ENCODE measurements at places on chromosomes 16 and 17. TPM values are rescaled to one million over a fixed set of nuclear protein-coding genes. Genes with fewer than 3 reads are reported as not detected.

GRCh38 chr16:85491798-85492294 is 121.3 kb upstream of the GSE1 start:
- peaks cover 22% of the 10 kb centered on the region for H3K4me1 ChIP-seq
- H3K27me3 ChIP-seq, result no peaks in the 10 kb centered on the region
- DNase-seq, result no peak
- no peaks in the 10 kb centered on the region for H3K36me3 ChIP-seq
- peak overlapping the region; percentile 34 for H3K27ac ChIP-seq

DNA sequence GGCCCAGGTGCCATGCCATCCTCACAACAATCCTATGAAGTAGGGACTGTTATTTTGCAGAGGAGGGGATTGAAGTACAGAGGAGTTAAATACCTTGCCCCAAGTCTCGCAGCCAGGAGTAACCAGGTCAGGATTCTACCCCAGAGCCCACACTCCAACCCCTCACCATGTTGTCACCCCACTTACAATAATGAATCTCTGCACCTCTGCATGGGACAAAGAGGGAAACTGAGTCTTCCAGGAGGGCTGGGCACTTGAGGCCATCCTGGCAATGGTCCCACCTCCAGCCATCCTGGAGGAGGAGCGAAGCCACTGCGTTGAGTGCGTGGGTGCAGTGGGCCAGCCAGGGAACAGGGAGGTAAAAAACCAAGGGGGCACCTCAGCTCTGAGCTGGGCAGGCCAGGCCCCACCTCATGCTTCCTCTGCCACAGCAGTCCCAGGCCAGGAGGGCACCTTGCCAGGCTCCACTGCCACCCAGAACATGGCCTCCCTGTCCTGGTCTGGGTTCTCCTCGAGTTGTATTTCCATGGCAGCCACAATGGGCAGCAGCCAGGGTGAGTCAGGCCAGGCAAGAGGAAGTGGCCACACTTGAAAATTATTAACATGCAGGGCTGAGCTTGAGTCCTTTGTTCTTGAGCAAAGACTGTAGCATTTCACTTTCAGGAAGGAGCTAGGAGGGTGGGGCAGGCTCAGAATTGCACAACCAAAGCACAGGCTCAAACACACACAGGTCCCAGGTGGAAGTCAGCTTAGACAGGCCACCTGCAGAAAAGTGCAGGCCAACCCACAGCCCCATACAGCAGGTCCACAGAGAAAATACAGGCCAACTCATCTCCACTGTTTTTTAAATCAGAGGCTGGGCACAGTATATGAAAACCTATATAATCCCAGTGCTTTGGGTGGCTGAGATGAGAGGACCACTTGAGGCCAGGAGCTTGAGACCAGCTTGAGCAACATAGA is 52.1 kb downstream of the CUEDC1 start:
- peak; percentile 93 for DNase-seq
- H3K4me3 ChIP-seq, result no peak overlapping the region
- no peaks in the 10 kb centered on the region for H3K27me3 ChIP-seq
- H3K27ac ChIP-seq, result peak overlapping the region; percentile 98
- H3K4me1 ChIP-seq, result peaks cover 99% of the 10 kb centered on the region
- H3K36me3 ChIP-seq, result no peaks in the 10 kb centered on the region

DNA sequence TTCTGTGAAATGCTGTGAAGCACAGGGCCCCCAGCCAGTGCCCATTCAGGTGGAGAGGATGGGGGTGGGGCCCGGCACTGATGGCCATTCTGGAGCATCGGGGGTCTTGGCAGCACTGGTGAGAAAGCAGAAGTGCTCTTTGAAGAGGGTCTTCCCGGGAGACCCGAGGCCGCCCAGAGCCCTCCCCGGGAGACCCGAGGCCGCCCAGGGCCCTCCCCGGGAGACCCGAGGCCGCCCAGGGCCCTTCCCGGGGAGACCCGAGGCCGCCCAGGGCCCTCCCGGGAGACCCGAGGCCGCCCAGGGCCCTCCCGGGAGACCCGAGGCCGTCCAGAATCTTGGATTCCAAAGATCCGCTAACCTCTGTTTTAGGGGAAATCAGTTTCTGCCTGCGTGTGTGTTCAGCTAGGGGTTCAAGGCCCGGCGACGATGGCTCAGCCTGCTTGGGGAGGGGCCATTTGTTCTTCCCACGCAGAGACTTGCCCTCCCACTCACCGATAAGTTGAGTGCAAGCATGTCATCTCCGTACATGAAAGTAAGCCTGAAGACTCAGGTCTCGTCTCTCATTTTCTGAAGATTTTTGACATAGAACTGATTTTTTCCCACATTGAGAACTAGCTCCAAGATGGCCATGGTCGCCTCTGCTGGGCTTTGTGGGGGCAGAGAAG is 35.2 kb upstream of the CAPN15 start:
- no peak overlapping the region for H3K4me3 ChIP-seq
- H3K4me1 ChIP-seq, result no peaks in the 10 kb centered on the region
- no peaks in the 10 kb centered on the region for H3K27me3 ChIP-seq
- no peak for DNase-seq

The PDILT gene
- not detected for total RNA-seq

- H3K36me3 ChIP-seq, result peaks cover 86% of the 10 kb centered on the region
- H3K27ac ChIP-seq, result no peak overlapping the region
- H3K27me3 ChIP-seq, result no peaks in the 10 kb centered on the region
- no peak overlapping the region for H3K4me3 ChIP-seq
- peaks cover 42% of the 10 kb centered on the region for H3K4me1 ChIP-seq
These were observed 80.1 kb downstream of the ABCC6 start for GRCh38 chr16:16143038-16143763.

GRCh38 chr17:47810200-47810821 is 11.3 kb downstream of the OSBPL7 start:
- peaks cover 77% of the 10 kb centered on the region for H3K36me3 ChIP-seq
- H3K27me3 ChIP-seq, result no peaks in the 10 kb centered on the region
- H3K4me1 ChIP-seq, result peaks cover 16% of the 10 kb centered on the region
- DNase-seq, result no peak

DNA sequence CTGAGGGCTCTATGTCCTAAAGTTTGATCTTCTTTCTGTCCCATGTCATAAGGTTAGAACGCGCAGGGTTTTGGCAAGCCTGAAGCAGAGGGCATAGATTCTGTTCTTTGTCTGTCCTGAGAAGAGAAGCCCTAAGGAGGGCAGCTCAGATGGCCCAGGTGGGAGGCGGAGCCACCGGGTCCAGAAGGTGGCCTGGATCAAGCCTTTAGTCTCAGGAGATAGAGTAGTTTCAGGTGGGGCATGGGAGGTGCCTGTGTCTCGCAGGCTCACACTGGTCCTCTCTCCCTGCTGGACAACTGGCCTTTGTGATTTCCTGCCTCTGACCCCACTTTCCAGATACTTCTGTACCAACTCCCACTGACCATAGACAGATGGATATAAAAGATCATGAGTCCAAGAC is 44.2 kb upstream of the DNAJA2 start:
- H3K36me3 ChIP-seq, result no peaks in the 10 kb centered on the region
- H3K27ac ChIP-seq, result no peak overlapping the region
- no peaks in the 10 kb centered on the region for H3K4me1 ChIP-seq
- H3K27me3 ChIP-seq, result no peaks in the 10 kb centered on the region
- DNase-seq, result no peak

The ADCY9 gene
- 40.7 TPM for total RNA-seq

The EVPLL gene
- not detected for total RNA-seq

DNA sequence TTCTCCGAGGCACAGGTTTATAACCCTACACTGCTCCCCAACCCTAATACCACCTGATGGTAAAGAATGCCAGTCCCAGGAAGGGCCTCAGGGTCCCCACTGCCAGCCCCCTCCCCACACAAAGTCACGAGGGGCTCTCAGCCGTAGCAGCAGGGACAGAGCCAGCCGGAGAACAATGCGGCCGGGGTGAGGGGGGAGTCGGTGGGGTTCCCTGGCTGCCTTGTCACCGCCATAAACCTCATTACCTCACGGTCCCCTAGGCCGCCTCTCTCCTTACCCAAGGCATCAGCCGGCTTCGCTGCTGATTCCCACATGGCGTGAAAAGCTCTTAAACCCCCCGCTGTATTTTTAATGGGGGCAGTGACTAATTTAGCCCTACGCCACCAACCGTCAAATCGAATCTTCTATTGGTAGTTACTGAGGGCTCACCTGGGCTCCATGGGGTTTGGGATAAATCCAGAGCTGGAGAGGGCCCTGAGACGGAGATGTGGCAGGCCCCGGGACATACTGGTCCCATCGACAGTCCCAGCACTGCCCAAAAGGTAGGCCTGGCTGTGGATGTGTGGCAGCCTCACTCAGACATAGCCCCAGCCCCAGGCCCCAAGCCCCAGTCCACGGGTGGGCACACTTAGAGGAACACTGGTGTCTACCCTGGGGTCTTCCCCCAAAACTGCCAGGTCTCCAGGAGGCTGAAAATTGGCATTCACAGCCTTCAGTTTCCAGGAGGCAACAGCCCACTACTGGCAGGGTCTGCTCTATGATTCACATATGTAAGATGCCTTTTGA is 115.3 kb downstream of the C16orf78 start:
- H3K27ac ChIP-seq, result no peak overlapping the region
- H3K27me3 ChIP-seq, result no peaks in the 10 kb centered on the region
- no peaks in the 10 kb centered on the region for H3K36me3 ChIP-seq
- no peak for DNase-seq

The IGFALS gene
- not detected for total RNA-seq

- H3K4me3 ChIP-seq, result no peak overlapping the region
- H3K4me1 ChIP-seq, result peaks cover 31% of the 10 kb centered on the region
- H3K27me3 ChIP-seq, result no peaks in the 10 kb centered on the region
- H3K36me3 ChIP-seq, result peaks cover 14% of the 10 kb centered on the region
- no peak for DNase-seq
These were observed 2.1 kb downstream of the CKLF start for GRCh38 chr16:66554495-66554894.

The CHD9NB gene
- total RNA-seq, result 1.2 TPM

GRCh38 chr16:20380782-20381181 is 23.8 kb downstream of the PDILT start:
- H3K36me3 ChIP-seq, result no peaks in the 10 kb centered on the region
- H3K4me1 ChIP-seq, result peaks cover 3% of the 10 kb centered on the region
- H3K27ac ChIP-seq, result no peak overlapping the region
- no peak for DNase-seq

The SYCE1L gene
- total RNA-seq, result not detected

DNA sequence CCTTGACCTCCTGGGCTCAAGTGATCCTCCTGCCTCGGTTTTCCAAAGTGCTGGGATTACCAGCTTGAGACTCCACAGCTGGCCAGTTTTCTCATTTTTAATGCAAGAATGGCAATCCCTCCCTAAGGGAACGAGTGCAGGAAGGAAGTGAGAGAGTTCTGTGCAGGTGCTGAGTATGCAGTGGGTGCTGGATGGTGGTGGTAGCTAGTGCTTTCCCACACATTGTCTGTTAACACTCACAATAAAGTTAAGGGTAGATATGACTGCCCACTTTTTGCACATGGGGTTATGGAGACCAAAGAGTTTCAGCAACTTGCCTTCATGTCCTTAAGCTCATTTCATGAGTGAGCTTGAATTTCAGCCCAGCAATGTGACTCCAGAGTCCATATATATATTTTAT is 18.5 kb downstream of the RGS9 start:
- no peaks in the 10 kb centered on the region for H3K27me3 ChIP-seq
- DNase-seq, result no peak
- H3K36me3 ChIP-seq, result no peaks in the 10 kb centered on the region
- no peak overlapping the region for H3K4me3 ChIP-seq
- no peaks in the 10 kb centered on the region for H3K4me1 ChIP-seq

The CACNG1 gene
- not detected for total RNA-seq

DNA sequence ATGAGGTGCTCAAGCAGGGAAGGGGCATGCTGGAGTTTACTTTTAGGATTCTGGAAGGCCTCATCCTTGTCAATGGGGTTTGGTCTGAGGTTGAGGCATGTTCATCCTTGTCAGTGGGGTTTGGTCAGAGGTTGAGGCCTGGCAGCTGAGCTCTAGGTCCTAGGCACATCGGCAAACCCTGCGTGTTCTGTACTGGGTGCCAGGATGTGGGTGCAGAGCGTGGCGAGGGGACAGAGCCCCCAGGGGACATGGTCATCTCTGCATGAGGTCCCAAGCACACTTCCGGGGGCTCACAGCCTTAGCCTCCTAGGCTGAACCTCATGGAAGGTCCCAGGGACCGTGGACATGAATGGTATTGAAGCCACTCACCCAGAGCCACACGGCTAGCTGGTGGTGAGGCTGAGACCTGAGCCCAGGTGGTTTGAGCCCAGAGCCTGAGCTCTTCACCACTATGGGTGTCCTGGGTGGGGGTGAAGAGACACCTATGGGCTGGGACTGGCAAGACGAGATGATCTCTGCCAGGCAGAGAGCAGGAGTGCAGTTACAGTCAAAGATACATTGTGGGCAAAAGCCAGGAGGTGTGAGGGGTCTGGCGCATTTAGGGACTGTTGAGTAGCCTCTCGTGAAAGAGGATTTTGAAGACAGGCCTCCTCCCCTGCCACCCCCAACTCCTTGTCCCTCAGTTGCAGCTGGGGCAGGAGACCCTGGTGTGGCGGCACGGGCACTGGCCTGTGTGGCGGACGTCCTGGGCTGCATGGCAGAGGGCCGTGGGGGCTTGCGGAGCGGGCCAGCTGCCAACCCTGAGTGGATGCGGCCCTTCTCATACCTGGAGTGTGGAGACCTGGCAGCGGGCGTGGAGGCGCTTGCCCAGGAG is 19.3 kb downstream of the FCSK start:
- no peaks in the 10 kb centered on the region for H3K27me3 ChIP-seq
- no peak overlapping the region for H3K27ac ChIP-seq
- H3K36me3 ChIP-seq, result peaks cover 66% of the 10 kb centered on the region
- no peak overlapping the region for H3K4me3 ChIP-seq

DNA sequence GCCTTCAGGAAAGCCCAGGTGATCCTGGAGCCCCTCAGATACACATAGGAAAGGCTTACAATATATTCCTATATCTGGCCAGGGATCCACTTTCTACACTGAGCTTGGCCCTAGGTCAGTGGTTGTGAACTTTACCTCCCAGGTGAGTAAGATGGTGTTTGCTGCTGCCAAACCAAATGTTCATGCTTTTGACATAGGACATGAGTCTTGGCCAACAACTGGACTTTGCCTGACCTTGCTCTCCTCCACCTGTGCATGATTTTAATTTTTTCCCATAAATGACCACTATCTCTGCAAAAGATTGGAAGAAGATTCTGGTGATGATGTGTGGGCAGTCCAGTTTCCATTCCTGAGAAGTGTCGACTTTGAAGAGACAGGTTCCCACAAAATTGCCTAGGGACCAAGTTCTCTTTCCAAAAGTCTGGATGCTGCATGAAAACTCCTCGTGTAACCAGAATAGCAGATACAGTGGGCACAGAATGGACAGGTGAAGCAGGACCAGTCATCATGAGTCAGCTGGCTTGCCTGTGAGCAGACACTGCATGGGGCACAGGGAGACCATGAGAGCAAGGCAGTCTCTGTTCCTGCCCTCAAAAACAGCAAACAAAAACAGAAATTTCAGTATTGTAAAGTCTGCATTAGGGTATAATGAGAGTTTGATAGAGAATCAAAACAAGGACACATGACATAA is 226.4 kb upstream of the MON1B start:
- H3K36me3 ChIP-seq, result no peaks in the 10 kb centered on the region
- H3K4me3 ChIP-seq, result no peak overlapping the region
- H3K27ac ChIP-seq, result no peak overlapping the region
- no peak for DNase-seq
- no peaks in the 10 kb centered on the region for H3K27me3 ChIP-seq
- no peaks in the 10 kb centered on the region for H3K4me1 ChIP-seq
